Stimulated activated CD4-positive, alpha-beta T cell treated with anti-CD3 and anti-CD28 coated beads, Interleukin-15, amount 100 ng/mL, for 48 hours (primary cell): ENCODE measurements at places on chromosomes 16 and 17.

- no peak for DNase-seq
These were observed 6.6 kb downstream of the CHMP6 start for GRCh38 chr17:80998118-80998747.

GRCh38 chr17:63993368-63993985, 4.7 kb upstream of the PRR29 start:
- DNase-seq: no peak

- DNase-seq: no peak
These were observed 19.9 kb downstream of the GAS7 start for GRCh38 chr17:10178506-10178991.

DNA sequence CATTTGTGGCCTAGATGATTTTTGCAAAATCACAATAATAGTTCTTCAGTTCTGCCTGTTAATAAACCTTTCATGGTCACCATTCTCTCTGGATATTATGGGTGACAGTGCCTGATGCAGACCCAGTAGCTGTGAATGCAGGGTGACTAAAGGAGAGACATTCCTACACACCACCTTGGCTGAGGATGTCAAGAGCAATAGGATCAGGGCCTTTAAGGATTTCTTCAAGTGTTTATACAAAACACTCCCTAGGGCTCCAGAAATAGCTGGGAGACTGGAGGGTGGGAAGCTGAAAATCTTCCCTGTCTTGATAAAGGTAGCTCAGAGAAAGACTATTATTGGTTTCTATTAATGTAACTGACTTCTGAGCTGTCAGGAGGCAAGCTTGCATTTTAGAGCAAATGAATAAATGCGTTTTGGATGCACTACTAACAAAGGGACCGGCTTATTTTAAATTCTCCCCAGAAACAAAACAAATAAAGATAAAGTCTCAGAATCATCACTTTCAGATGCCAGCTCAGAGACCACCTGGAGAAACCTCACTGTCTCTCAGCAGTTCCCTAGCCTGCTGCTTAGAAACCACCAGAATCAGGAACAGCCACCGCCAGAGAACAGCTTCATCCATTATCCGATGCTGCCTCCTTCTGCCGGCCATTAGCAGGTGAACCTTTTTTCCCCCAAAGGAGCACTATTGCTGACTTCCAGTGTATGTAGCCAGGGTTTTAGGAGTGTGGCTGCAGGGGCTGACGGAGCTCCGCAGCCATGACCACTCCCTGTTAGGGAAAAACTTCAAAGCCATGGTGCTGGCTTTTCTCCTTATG, 171.4 kb upstream of the DYNLRB2 start:
- DNase-seq: no peak

GRCh38 chr17:7001318-7001961, 5.6 kb downstream of the ALOX12 start:
- no peak for DNase-seq

DNA sequence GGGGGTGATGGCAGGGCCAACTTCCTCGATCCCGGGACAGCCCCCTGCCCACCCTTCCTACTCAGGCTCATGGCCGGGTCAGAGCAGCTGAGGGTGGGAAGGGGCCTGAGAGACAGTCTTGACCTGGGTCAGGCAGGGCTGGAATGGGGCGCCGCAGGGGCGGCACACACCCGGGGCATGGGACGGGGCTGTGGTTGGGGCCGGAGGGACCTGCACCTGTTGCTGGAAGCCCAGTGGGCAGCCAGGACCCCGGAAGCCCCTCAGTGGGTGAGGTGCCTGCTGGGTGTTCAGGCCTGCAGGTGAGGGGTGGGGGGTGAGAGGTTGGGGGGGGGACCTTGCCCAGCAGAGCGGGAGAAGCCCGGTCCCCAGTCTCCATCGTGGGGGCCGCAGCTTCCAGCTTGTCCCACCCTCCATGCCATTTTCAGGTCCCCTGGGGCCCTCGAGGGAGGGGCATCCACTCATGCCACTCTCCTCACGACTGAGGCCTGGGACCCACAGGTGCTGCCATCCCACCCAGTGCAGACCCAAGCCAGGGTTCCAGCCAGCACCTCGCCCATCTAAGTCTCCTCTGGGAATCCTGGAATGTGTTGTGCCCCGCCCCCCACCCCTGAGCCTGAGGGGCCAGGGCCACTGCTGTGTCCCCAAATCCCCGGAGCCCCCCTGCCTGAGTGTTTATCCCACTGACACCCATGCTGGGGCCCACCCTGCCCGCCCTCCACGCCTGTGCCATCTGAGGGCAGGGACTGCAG, 43.4 kb upstream of the ACSF3 start:
- DNase-seq: no peak

- DNase-seq: no peak
These were observed 18.5 kb downstream of the MRPL45 start for GRCh38 chr17:38315497-38315896.

- peak; percentile 13 for DNase-seq
These were observed at the start of gene CACNA1H for GRCh38 chr16:1152651-1153259. Gene CACNA1H, plus strand, starts transcription at chr16:1153106. Its CDS starts 632 bp downstream, at chr16:1153738.

- DNase-seq: no peak
These were observed 191.9 kb downstream of the MSI2 start for GRCh38 chr17:57447990-57448758.
